Activated naive CD4-positive, alpha-beta T cell treated with Interleukin-2 at 50 U/mL for 16 hours (primary cell): ENCODE measurements at places on chromosomes 6 and 20.

- DNase-seq: no peak
Observed at GRCh38 chr6:68127074-68127473, 508.0 kb upstream of the ADGRB3 start.

DNA sequence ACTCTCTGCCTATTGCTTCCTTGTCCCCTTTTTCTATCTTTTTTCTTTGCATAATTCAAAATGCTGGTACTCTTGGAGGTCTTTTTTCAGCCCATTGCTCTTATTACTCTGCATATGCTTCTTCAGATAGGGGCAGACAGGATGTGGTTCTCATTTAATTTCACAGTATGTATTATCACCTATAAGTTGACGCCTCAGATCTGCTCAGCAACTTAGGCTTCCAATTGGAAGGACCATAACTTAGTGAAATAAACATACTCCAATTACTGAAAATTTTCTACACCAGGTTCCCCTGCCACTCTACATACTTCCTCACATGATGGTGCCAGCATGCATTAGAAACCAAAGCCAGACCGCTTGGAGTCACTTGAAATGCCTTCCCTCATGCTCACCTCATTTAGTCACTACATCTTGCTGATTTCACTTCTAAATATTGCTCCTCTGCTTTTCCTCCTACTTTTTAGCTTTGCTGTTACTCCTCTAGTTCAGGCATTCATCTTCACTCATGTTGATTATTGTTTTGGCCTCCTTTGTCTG lies 34.5 kb upstream of the AHI1 start:
- no peak for DNase-seq

- peak; percentile 63 for DNase-seq
Observed at GRCh38 chr6:42030585-42031506, 19.5 kb upstream of the TAF8 start.

GRCh38 chr6:89775150-89775549 lies 44.4 kb downstream of the MDN1 start:
- DNase-seq: no peak

- no peak for DNase-seq
Observed at GRCh38 chr6:28425944-28426541, 17.2 kb downstream of the ZSCAN23 start.

DNA sequence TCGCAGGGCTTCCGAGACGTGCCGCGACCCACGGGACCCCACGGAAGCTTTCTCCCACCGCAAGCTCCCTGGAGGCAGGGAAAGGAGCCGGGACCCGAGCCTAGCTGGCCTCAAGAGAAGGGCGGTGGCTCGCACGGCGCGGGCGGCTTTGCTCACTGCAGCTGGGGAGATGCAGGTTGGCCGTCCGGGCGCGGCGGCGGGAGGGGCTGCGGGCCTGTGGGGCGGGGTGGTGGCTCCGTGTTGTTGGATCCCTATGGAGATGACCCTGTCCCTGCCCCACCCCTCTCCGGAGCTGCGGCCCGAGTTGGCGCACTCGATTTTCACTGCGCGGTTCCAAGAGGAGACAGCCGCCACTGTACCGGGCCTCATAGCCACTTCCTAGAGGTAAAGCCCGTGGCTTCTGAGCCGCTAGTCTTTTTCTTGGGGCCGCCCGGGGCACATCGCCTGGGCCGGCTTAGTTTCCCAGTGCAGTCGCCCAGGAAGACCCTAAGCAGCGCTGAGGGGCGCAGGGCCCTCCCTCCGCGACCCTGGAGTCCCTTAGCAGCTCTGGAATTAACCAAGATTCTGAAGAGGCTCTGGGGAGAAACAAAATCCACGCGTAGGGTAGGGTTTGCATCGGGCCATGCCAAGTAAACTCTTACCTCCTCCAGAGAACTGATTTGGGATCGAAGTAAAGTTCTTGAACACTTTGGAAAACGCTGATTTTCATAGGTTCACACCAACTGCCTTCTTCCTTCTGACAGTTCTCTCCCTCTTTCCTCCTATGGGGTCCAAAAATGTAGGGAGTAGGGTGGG lies at the start of gene ECT2L:
ECT2L (plus strand) TSS at position 279 of the 795 bp plus-strand sequence. CDS start 17,188 bp downstream, outside the sequence.
- no peak for DNase-seq

DNA sequence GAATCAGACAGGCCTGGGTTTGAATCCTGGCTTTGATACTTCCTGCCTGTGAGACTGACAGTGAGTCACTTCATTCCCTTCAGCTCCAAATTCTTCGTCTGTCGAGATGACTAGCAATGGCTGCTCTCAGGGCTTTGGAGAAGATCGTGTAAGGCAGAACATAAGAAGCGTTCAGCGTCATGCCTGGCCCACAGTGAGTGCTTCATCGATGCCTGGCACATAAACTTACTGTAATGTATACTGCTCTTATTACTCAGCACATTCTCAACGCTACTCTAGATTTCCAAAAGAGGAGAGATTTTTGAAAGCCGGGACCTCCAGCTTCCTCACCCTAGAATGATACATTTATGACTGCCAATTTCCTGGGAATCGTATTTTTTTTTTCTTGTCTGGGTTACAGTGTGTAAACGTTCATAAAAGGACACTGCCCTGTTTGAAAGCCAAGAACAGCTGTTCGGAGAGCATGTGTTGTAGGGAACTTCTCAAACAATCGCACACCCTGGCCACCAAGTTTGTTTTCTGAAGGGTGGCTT lies 16.2 kb upstream of the BCAS1 start:
- no peak for DNase-seq

GRCh38 chr6:7991536-7991935 lies 72.7 kb downstream of the BLOC1S5 start:
- DNase-seq: no peak

DNA sequence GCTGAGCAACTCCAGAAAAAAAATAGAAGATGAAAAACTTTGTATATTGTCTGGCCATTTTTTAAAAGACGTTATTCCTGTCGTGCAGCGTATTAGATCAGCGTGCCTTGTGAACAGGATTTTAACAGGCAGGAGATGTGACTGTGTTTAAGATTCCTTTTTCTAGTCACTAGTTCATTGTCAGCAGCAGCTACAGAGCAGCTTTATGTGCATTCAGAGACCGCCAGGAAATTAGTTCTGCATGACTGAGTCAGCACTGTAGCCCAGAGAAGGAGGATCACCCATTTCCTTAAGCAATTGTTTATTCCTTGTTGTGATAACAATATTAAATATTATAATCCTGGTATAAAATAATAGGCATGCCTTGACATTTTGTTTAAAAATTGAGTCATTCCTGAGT lies 75.4 kb upstream of the ADGRB3 start:
- DNase-seq: no peak

GRCh38 chr6:10479939-10480700 lies 41.0 kb upstream of the GCNT2 start:
- no peak for DNase-seq

GRCh38 chr6:4582506-4583417 lies 193.4 kb upstream of the CDYL start:
- no peak for DNase-seq

GRCh38 chr6:14986370-14986769 lies 259.5 kb upstream of the JARID2 start:
- DNase-seq: no peak

DNA sequence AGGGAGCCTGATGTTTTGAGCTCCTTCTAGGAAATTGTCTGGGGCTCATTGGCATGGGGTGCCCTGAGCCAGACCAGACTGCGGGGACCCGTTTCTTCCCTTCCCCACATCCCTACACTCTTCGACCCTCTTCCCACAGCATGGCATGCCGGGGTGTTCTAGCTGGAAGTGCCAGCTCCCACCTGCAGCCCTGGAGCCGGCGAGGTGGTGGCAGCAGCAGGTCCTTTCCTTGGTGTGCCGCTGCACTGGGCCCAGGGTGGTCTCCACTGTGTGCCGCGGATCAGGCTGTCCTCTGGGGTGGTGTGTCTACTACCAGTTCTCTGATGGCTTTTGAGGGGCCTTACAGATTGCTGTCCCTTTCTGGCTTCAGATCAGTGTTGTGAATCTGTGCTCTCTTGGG lies 7.5 kb upstream of the RWDD1 start:
- no peak for DNase-seq

DNA sequence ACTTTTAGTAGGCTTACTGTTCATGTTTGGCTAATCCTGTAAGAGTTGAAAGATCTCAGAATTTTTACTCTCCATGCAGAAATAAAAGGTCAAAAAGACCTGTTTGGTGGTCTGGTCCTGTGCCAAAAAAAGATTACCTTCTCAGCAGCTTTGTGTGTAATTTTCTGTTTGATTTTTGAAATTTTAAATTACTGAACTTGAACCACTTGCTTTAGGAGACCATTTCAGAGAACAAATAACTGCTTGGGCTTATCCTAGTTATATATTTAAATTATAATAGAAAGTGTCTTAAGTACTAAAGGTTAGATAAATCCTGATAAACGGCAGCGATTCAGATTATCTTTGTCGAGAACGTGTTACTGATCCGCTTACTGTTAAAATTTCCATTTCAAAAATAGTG lies 118.3 kb upstream of the GRIK2 start:
- no peak for DNase-seq

- no peak for DNase-seq
Observed at GRCh38 chr6:100761841-100762240, 119.3 kb downstream of the ASCC3 start.

DNA sequence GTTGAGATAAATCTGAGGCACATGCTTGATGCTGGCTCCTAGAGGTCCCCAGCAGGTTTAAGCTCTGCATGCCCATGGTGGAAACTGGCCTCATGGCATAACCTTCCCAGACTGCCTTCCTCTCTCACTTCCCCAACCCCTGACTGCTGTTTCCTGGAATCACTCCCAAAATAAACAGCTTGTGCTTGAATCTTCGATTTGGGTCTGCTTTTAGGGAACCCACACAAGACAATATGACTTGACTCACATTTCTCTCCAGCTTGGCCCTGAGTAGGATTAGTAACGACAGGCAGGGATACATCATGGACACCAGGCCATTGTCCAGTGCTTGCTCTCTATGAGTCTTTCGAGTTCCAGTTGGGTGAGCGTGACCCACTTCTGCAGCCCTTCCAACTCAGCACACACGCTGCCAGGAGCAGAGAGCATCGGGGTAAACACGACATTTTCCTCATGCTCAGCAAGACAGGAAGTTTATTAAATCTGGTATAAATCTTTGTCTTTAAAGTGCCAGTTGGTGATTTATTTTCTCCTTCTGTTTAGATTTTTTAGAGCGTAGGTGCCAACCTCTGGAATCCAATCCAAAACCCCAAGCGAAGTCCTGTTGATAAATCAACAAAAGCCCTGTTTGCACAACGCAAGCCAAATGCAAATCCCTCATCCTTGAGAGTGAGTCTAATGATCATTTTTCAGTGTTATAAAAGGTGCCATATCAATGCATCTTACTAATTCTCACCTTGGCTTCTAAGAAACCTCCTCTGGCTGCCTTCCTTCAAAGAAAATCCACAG lies 135.0 kb downstream of the FOXA2 start:
- DNase-seq: no peak

DNA sequence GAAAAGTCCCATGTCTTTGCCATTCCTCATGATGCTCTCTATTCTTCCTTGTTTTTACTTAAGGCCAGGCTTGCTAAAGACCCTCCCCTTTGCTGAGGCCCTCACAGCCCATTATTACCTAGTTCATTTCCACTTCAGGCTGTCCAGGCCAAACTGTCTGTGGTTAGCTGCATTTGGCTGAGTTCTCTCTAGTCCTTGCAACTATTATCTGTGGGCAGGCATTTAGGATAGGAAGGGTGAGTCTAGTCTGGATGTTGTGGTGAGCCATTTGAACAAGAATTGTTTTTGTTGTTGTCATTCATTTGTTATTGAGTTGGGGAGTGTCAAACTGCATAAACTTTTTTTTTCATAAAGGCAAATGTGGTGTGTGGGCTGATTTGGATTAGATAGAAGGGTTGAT lies 182.4 kb downstream of the CD109 start:
- DNase-seq: no peak

- no peak for DNase-seq
Observed at GRCh38 chr6:133447924-133448323, 206.8 kb downstream of the EYA4 start.

- DNase-seq: peak; percentile 97
Observed at GRCh38 chr20:35954200-35954906, at the start of gene SCAND1. Gene SCAND1 (minus strand): TSS chr20:35954502. CDS start chr20:35954284, 218 bp downstream.

GRCh38 chr6:110833831-110834230 lies 18.6 kb upstream of the CDK19 start:
- no peak for DNase-seq

DNA sequence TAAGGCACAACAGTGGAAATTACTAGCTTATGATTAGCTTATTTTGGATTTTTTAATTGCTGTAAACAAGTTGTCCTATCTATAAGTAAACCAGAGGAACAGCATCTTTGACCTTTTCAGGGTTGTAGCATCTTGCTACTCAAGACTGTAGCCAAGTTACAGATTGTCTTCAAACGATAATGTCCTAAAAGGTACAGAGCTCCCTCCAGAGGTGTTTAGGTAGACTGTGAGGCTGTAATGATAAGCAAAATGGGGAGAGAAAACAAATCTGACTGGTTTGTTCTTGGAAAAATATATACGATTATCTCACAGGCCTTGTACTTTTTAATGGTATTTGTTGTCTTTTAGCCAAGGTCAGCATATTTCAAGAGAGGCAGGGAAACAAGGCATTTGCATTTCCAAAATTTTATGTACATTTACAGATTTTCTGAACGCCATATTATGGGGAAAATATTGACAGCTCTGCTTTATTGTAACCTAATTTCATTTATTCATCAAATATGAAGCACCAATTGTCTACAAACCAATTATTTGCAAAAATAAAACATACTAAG lies 273.4 kb downstream of the MEI4 start:
- DNase-seq: no peak

DNA sequence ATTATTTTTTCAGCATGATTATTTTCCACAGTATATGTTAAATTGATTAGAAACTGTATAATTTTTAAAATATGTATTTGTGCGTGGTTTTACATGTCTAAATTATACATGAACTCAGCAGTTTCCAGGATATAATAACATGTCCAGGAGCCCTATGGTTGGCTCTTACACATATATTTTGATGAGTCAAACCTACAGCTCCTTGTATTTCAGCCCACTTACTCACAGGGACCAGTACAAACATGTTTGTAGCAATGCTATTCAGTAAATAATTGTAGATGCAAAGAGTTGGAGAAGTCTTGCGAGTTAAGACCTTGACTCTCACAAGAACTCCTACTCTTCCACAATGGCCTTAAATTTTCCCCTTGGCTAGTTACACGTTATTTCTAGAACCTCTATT lies 107.2 kb upstream of the SASH1 start:
- no peak for DNase-seq

DNA sequence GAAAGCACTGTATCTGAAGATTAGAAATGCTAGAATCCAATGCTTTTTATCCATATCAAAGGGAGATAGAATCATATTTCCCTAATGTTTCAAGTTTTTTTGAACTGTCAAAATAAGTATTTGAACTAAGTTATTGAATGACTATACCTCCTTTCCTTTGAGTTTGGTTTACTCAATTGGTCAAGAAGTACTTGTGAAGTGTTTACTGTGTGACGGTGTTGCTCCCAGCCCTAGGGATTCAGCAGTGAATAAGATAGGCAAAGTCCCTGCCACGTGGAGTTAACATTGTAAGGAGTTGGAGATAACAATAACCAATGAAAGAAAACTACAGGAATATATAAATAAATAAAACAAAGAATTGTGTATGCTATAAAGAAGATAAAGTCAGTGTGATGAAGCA lies 535.9 kb downstream of the FRK start:
- no peak for DNase-seq

- no peak for DNase-seq
Observed at GRCh38 chr6:47922391-47922790, 140.6 kb downstream of the OPN5 start.
